ENCODE measurements at places on chromosomes 7 and 10.
A peak's percentile ranks its signal among the peaks of the same experiment; 100 is the strongest.

- no peak for DNase-seq
Measured at GRCh38 chr7:35505066-35505465, 189.9 kb downstream of the HERPUD2 start.

DNA sequence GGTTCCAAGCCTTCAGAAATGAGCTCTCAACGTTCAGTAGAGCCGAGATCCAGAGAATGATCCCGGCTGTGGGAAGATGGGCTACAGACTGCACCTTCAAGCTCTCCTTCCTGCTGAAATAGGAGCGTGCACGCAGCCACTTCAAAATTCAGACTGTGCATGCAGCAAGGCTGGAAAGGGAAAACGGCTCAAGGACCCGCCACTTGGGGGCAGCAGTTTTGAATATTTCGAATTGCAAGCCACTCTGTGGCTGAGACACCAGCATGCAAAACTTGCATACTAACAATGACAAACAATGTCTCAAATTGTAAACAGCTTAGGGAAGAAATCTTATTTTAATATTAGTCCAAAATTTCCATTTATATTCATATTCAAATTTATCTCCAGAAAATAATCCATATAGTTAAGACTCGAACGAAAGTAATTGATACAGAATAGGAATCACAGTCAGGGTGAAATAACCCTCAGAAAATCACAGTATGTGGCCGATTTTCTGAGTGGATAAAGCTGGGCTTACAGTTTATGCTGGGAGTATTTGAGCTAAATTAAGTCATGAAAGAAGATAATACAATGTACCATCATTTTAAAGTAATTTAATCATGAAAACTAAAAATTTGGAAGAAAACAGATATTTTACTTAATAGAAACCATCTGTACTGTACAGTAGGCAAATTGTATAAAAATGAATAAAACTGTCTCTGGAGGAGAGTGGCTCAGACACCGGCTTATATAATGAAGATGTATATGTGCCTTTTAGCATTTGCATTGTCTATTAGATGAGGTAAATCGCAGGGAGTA, 137.9 kb upstream of the MKI67 start:
- DNase-seq = peak; percentile 38

- DNase-seq = no peak
Measured at GRCh38 chr7:136251826-136252225, 274.7 kb upstream of the MTPN start.

DNA sequence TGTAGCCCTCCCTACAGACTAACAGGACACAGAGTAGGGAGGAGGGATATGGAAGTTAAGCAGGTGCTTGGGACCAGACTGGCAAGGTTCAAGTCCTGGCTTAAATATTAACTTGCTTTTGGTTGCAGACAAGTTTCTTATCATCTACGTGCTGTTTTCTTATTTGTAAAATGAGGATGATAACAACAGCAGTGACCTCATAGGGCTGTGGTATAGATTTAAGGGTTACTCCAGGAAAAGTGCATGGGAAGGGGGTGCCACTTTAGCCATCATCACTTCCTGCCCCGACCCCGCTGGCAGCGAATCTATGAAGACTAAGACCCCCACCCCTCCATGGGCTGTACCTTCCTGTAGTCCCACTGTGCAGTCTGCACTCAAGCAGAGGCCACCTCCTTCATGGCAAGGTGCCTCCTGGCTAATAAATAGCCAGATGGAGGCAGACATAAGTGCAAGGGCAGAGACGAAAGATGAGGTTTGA, 250.2 kb downstream of the COBL start:
- no peak for DNase-seq

- DNase-seq = no peak
Measured at GRCh38 chr7:115526278-115526677, 504.3 kb downstream of the TFEC start.

DNA sequence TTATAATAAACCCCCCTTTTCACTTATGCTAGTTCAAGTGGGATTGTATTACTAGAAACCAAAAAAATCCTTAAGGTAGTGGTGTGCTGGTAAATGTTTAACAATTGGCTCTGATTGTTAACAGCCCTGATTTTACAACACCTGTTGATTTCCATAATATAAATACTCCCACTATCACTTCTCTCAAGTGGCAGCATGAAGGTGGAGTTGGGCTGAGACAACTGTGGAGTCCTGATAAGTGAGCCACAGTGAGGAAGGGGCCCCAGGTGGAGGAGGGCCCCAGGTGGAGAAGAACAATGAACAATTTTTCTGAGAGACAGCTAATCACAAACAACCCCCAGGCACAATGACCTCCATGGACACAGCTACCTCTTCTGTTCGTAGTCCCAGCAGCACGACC, 26.4 kb downstream of the SSMEM1 start:
- DNase-seq = no peak

GRCh38 chr7:128924707-128925588, 12.8 kb upstream of the IRF5 start:
- no peak for DNase-seq

DNA sequence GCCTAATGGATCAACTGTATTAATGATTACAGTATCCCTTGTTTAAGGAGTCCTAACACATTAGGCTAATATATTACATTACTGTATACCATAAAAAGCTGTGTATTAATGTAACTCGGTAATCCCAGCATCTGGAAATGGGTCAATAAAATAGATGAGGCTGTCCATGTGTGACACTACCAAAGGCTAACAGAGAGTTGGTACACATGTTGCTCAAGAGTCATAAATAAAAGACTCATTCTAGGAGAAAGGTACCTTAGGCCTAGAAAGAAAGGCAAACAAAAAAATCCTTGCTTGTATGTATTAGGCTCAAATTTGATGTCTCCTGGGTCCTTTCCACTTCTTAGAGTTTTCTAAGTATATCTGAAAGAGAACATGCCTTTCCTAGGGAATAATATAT, 14.6 kb downstream of the MCMBP start:
- no peak for DNase-seq

GRCh38 chr7:26497801-26498596, 206.3 kb downstream of the SNX10 start:
- DNase-seq = no peak

DNA sequence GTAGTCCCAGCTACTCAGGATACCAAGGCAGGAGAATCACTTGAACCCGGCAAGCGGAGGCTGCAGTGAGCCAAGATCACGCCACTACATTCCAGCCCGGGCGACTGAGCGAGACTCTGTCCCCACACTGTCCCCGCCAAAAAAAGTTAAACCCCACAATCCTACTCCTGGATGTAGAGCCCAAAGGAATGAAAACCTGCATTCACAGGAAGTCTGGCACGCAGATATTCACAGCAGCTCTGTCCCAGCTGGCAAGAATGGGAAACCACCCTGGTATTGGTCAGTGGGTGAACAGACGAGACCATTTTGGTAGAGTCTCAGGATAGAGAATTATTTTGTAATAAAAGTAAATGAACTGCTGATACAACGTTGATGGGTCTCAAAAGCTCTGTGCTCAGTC, 225.2 kb downstream of the MAD1L1 start:
- DNase-seq = no peak

GRCh38 chr10:23368816-23369640, 24.4 kb upstream of the C10orf67 start:
- no peak for DNase-seq

DNA sequence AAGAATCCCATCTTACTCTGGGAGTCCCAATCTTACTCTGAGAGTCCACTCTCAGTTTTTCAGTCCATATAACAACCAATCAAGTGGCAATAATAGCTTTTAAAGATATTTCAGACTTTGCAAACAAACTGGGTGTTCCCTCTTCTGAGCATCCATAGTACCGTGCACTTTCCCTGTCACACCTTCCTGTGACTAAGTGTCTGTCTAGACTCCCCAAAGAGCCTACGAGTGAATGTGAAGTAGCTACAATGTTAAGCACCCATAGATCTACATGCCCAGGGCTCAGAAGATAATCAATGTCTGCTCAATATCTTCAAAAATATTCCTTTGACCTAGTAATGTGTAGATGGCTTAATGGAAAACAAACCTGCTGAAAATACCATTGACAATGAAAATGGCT, 95.6 kb upstream of the ASAH2 start:
- no peak for DNase-seq

- DNase-seq = no peak
Measured at GRCh38 chr7:27199849-27200760, at the start of gene HOXA13. HOXA13 (minus strand) TSS chr7:27200091; CDS start chr7:27200077, 14 bp downstream.

GRCh38 chr10:101625821-101626412, 37.8 kb downstream of the DPCD start:
- DNase-seq = no peak

GRCh38 chr7:157668884-157669767, 332.3 kb downstream of the DNAJB6 start:
- no peak for DNase-seq

GRCh38 chr10:127918572-127918971, 11.7 kb downstream of the PTPRE start:
- no peak for DNase-seq

GRCh38 chr10:20707251-20707650, 189.9 kb downstream of the NEBL start:
- no peak for DNase-seq

- DNase-seq = no peak
Measured at GRCh38 chr7:156438011-156438410, 202.6 kb upstream of the RNF32 start.

DNA sequence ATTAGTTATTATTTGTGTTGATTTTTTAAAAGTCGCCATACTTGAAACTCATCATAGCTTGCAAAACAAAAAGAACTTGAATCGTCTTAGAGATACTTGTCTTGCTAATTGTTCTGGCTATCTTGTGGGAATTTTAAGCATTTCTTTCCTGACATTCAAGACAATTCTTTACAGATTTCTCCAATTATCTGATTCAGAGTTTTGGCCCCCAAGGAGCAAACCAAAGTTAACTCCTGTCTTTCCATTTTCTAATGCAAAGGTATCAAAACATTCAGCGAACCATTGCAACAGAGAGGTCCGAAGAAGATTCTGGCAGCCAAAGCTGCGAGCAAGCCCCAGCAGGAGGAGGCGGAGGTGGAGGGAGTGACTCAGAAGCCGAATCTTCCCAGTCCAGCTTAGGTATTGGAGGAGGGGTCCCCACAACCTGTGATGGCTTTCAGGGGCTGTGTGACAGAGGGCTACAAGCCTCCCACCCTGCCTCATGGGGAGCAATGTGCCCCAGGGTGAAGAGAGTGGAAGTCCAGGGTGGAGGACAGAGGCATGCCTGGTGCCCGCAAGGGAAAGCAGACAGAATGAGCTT, 119.4 kb upstream of the STK17A start:
- DNase-seq = no peak

DNA sequence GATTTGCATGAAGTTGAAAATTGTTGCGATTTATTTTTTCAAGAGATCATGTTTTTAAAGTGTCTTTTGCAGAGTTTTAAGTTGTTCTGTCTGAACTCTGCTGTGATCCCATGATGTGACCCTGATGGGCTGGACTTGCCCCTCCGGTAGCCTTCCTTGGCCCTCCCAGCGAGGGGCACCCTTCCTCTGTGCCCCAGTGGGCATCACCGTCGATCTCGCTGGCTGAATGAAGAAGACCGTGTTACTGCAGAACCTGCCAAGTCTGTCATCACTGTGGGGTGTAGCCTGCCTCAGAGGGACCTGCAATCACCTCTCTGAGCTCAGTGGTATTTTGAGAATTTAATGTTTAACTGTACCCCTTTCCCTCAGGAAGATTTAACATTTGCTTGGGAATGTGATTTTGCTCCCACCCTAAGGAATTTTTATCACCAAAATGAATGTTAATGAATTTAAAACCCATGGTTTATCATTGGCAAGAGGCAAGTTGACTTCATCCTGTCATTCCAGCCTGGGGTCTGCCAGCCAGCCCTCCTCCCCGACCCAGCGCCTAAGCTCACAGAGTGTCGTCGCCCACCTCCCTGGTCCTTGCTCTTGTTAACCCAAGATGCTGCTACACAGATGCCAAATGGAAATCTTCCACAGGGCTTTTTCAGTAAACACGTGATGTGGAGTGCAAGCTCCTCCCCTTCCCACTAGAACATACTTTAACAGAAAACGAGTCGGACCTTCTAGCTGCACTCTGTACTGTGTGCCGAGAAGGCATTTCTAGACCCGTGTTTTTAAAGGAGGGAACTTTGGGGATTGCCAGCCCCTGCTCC, 115.4 kb downstream of the NT5C2 start:
- no peak for DNase-seq
